Transverse colon (tissue), 4 donors: ENCODE measurements at places on chromosomes 1 and 21.

- no peak overlapping the region for H3K4me3 ChIP-seq
- peaks cover 4% of the 10 kb centered on the region for H3K4me1 ChIP-seq
- no peaks in the 10 kb centered on the region for H3K36me3 ChIP-seq
- H3K27ac ChIP-seq: no peak overlapping the region
Observed at GRCh38 chr1:205636732-205637131, 4.9 kb upstream of the ELK4 start.

DNA sequence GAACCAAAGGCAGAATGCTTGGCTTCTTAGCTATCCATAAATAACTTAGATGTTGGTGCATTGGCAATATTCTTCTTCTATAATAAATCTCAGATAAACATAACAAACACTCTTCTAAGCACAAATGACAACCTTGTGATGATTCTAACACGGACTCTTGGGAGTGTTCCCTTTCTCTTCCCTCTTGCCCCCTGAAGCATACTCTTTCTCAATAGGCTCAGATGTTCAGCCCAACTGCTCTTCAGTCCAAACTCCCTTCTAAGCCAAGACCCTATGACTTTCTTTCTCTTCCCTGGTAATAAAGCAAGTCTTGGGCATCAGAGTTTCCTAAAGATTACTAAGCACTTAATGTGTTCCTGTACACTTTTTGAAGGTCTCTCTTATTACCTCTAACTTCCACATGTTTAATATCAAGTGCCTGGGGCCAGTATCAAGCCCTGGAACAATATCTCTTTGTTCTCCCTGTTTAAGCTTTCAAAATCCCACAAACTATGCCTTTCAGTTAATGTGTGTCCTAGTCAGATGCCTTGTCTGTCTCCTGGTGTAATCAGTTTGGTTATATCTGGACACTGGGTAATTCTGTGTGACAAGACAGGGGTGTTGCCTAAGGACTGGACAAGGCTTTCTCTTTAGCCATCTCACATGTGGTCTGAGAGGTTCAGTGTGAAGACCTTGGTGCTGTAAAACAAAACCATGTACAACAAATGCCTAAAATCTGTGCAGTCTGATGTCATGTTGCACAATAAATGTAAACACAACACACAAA is 92.9 kb upstream of the IVNS1ABP start:
- no peak overlapping the region for H3K4me3 ChIP-seq
- no peak overlapping the region for H3K27ac ChIP-seq
- H3K36me3 ChIP-seq: no peaks in the 10 kb centered on the region
- no peaks in the 10 kb centered on the region for H3K27me3 ChIP-seq

GRCh38 chr1:32983020-32983419 is 18.4 kb upstream of the RNF19B start:
- H3K27me3 ChIP-seq: no peaks in the 10 kb centered on the region
- H3K27ac ChIP-seq: no peak overlapping the region
- H3K4me3 ChIP-seq: no peak overlapping the region
- DNase-seq: no peak
- peaks cover 8% of the 10 kb centered on the region for H3K4me1 ChIP-seq
- no peaks in the 10 kb centered on the region for H3K36me3 ChIP-seq

DNA sequence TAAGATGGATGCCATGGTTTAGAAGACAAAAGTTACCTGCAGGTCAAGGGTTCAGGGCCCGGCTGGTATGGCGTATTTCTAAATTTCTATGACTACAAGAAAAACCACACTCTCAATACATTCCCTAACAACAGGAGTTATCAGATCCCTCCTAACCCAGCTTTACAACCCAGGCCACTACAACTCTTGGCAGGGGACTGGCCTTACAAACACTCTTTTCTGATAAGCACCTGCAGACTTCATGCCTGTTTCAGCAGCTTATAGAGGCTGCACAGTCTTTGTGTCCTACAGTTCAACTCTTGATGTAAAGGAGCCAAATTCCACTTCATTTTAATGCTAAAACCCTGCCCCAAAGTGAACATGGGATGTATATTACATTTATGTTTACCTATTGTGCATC is 461.4 kb downstream of the SIPA1L2 start:
- no peaks in the 10 kb centered on the region for H3K36me3 ChIP-seq
- H3K4me3 ChIP-seq: no peak overlapping the region
- H3K4me1 ChIP-seq: no peaks in the 10 kb centered on the region
- no peaks in the 10 kb centered on the region for H3K27me3 ChIP-seq

DNA sequence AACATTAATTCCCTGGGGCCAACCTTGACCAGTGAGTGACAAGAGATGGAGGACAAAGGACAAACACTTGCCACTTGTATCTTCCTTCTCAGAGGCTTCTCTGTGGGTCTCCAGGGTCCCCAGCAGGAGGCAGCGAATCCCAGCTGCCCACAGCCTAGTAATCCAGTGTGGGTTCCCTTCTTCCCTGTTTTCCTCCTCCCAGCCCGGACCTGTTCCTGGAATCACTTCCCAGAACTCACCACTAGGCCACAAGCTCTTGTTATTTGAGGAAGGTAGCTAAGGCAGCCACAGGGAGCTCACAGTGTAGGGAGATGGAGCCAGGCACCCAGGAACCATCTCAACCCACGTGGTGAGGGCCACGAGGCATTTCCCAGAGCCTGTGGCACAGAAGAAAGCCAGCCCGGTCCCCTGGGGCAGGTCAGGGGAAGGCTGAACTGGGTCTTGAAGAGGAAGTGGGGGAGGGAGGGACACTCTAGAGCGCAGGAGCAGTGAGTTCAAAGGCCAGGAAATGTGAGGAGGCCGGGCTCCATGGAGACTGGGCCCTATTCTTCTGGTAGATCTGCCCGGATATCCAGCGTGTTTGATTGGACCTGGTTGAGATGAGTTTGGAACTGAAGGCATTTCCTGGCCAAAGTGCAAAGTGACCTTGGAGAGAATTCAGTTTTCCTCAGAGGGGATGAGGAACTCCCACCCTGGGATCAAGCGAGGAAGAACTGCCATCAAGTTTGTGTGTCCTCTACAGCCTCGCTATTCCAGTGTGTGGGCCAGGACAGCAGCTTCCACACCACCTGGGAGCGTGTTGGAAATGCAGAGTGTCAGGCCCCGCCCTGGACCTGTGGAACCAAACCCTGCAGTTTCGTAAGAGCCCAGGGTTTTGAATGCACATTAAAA is 20.3 kb upstream of the C2CD2 start:
- no peaks in the 10 kb centered on the region for H3K36me3 ChIP-seq
- no peak for DNase-seq
- no peak overlapping the region for H3K4me3 ChIP-seq
- H3K4me1 ChIP-seq: peaks cover 15% of the 10 kb centered on the region

DNA sequence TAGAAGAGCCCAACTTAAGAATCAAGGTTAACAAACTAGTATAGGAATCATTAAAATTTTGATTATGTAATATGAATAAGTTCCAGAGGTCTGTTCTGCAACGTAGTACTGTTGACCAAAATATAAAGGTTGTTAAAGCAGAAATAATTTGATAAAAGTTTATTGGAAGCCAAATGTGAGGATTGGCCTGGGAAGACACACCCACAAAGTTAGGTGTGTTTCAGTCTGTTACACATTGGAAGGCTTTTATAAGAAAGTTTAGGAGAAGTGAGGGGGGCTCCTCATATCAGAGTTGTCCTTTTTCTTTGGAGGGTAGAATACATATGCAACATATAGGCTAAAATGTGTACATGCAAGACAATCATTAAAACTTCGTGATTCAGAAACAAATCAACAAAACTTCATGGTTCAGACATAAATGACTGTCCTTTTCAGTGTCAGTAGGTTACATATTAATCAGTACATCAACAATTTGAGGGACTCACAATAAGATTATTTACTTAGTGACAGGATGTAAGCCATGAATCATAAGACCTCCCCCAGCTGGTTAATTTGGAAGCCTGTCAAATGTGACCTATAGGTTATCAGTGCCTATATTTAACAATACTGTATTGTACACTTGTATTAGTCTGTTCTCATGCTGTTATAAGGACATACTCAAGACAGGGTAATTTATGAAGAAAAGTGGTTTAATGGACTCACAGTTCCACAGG is 245.0 kb upstream of the B3GALT2 start:
- H3K27me3 ChIP-seq: no peaks in the 10 kb centered on the region
- no peaks in the 10 kb centered on the region for H3K36me3 ChIP-seq
- no peak for DNase-seq

DNA sequence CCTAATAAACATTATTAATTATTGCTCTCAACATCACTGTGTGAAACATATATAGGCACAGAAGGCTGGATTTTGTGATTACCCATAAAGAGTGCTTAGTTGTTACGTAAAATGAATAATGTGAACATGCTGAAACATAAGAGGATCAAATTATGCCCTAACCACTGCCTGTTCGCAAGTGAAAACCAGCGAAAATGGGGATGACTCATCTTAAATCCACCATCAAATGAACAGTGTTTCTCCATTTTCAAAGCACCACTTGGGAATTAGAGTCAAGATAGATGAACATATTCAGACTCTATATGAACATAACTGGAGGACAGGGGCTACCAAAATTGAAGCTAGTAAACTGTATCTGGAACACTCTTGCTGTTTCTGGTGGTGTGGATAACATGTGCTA is 386.2 kb downstream of the HHIPL2 start:
- no peak overlapping the region for H3K27ac ChIP-seq
- no peaks in the 10 kb centered on the region for H3K4me1 ChIP-seq
- H3K36me3 ChIP-seq: no peaks in the 10 kb centered on the region
- no peak for DNase-seq
- no peaks in the 10 kb centered on the region for H3K27me3 ChIP-seq
- H3K4me3 ChIP-seq: no peak overlapping the region
